ENCODE measurements at places on chromosomes 12 and 14.

- no peak for DNase-seq
Observed at GRCh38 chr12:62214846-62215245, 45.4 kb upstream of the USP15 start.

DNA sequence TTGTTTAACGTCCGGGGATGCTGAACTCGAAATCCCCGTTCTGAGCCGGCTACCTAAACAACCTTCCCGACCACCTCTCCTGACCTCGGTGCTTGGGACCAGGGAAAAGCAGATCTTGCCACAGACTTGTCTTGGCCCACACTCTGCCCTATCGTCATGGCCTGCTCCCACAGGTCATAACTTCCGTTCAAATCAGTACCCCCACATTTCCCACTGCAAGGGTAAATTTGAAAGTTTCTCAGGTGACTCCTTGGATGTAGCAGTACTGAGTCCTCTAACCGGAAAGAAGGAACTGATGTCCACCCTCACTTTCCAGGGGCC lies 612 bp upstream of the RBM23 start:
- no peak for DNase-seq

DNA sequence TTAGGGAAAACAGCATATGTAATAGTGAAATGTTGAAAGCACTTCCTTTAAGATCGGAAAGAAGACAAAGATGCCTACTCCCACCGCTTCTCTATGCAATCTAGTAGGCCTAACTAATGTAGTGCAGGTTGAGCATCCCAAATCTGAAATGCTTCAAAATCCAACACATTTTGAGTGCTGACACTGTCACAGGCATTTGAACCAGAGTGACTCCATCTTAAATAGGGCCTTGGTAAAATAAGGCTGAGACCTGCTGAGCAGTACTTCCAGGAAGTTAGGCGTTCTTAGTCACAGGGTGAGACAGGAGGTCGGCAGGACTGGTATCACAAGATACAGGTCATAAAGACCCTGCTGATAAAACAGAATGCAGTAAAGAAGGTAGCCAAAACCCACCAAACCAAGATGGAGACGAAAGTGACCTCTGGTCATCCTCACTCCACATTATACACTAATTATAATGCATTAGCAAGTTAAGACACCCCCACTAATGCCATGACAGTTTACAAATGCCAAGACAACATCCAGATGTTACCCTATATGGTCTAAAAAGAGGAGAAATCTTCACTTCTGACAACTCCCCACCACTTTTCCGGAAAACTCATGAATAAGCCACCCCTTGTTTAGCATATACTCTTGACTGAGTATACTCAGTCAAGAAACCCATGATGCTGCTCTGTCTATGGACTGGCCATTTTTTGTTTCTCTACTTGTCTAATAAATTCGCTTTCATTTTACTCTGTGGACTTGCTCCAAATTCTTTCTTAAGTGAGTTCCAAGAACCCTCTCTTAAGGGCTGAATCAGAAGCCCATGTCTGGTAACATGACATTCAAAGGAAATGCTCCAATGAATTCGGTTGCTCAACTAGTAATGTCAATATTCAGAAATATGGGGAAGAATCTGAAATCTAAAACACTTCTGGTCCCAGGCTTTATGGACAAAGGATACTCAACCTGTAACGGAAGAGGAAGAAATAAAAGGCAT lies 47.1 kb upstream of the MTERF2 start:
- DNase-seq = no peak

GRCh38 chr12:126093908-126094307 lies 1028.7 kb downstream of the AACS start:
- peak; percentile 0 for DNase-seq

- DNase-seq = no peak
Observed at GRCh38 chr12:9851050-9851449, 18.1 kb downstream of the CLEC2B start.

Data from adipocyte (in vitro differentiated cells).